ENCODE measurements at places on chromosomes 4 and X.

DNA sequence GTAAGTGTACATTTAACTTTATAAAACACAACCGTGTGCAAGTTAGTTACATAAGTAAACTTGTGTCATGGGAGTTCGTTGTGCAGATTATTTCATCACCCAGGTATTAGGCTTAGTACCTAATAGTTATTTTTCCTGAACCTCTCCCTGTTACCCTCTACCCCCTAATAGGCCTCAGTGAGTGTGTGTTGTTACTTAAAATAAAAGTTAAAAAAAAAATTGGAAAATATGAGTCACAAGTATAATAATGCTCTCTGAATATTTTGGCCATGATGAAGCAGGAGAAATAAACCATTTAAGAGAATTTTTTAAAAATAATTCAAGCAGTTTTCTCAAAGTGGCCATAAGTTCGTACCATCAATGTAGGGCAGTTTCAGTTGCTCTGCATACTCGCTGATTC, 105.1 kb upstream of the GRID2 start:
- DNase-seq = peak; percentile 3

- DNase-seq = no peak
Measured at GRCh38 chr4:112060212-112060611, 85.0 kb upstream of the FAM241A start.

- no peak for DNase-seq
Measured at GRCh38 chr4:48033825-48034413, 17.3 kb downstream of the NIPAL1 start.

GRCh38 chr4:99463566-99463965, 28.4 kb upstream of the ADH7 start:
- DNase-seq = no peak

GRCh38 chr4:123443401-123444289, 47.0 kb downstream of the SPRY1 start:
- no peak for DNase-seq

GRCh38 chrX:125742811-125743210, 423.1 kb downstream of the TEX13C start:
- no peak for DNase-seq

GRCh38 chr4:182619660-182620059, 297.5 kb downstream of the DCTD start:
- no peak for DNase-seq

GRCh38 chrX:18931972-18932371, 51.9 kb downstream of the PHKA2 start:
- DNase-seq = no peak

DNA sequence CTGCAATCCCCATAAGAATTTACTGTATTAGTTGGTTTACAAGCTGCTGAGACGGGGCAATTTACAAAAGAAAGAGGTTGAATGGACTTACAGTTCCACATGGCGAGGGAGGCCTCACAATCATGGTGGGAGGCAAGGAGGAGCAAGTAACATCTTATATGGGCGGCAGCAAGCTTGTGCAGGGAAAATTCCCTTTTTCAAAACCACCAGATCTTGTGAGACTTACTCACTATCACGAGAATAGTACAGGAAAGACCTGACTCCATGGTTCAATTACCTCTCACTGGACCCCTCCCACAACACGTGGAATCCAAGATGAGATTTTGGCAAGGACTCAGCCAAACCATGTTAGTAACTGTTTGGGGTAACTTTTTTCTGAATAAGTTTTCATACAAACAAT, 1.8 kb upstream of the SPATA18 start:
- no peak for DNase-seq

DNA sequence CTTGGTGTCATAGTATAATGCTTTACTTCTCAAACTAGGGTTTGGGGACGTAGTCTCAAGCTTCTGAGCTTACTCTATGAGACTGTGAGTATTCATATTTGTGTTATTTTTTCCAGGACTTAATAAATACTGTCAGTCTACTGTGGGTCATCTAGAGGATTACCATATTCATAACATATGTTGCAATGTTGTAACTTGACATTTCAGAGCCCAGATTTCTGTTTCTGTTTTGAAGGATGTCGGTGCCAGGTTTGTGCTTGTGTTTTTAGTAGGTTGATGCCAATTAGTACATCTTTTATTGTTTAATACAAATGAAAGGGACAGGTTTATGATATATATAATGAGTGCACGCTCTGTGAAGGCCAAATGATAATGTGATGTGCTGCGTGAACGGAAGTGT, 69.6 kb downstream of the SPANXN4 start:
- no peak for DNase-seq

- DNase-seq = no peak
Measured at GRCh38 chr4:55980725-55981124, 32.0 kb downstream of the CEP135 start.

DNA sequence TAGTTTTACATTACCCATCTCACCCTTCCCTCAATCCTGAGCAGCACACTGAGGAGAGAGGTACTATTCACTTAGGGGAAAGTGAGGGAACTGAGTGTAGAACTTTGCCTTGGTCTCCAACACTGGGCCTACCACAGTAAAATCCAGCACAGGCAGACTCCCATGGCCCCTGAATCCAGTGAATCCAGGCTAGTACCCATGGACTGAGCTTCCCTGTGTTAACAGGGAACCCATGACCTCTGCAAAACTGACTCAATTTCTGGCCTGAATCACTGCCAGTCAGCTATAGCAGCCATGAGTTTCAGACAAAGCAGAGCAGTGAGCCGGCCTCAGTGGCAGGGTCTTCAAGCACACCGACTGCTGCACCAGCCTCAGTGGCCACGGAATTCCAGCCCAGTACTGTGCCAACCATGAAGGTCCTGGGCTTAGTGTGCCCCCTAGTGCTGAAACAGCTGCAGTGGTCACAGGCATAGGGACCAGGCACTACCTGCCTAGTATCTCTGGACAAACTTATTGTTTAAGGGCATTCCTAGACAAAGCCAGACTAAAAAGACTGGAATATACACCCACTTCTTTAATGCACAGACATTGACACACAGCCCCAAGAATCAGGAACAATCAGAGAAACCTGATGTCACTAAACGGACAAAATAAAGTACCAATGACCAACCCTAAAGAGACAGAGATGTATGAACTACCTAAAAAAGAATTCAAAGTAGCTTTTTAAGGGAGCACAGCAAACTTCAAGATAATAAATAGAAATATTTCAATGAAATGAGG, 127.4 kb upstream of the RPL34 start:
- DNase-seq = no peak

- DNase-seq = no peak
Measured at GRCh38 chrX:71618303-71618721, at the start of gene CXCR3. Gene CXCR3, minus strand, starts transcription at chrX:71618511. Its CDS starts 62 bp downstream, at chrX:71618449.

DNA sequence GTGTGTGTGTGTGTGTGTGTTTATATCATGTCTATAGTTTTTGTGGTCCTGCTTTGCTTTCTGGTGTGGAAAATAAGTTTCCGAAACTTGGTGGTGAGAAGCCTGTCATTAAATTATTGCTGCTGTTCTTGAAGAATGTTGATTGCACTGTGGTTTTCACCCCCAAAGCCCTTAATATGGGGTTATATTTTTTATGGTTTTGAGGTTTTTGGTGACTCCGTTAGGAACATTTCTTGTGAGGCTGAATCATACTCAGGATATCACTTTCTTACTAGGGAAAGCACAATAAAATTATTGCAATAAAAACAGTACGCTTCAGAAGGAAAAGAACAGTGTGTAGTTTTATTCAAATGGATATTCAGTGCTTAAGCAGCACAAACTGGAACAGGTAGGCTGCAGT, 539.1 kb upstream of the MAGEB18 start:
- no peak for DNase-seq

DNA sequence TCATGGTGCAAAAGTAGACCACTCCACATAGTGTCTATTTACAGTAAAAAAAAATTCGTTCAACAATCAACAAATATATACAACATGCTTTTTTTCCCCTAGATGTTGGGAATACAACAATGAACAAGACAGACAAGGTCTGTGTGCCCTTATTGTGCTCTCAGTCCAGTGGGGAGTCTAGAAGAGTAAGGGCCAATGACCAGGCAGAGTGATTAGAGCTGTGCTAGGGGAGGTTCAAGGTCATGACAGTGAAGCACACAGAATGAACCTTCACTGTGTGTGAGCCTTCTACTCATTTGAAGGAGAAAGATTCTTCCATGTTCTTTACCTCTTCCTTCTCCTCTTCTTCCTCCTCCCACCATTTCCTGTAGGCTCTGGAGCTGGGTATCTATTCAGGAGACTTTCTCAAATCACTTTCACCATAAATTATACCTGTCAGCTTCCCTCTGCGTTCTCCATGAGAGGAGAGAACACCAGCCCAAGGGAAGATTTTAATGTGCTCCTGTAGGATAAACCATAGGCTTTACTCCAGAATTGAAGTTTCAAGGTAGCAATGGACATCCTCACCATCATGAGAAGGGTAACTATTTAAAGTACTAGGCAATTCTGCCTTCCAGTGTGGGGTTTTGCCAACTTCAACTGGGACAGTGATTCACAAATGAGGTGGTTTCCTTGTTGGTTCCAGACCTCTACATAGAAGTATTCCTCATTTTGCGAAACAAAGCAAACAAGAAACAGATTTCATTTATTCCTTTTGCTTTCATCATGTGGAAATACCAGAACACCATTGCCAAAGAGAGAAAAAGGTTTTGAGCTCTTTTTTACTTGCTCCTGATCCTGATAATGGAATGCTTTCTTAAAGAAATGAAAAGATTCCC, 246.9 kb upstream of the GPC4 start:
- DNase-seq = no peak

- no peak for DNase-seq
Measured at GRCh38 chrX:110401135-110401534, 42.5 kb downstream of the RTL9 start.

DNA sequence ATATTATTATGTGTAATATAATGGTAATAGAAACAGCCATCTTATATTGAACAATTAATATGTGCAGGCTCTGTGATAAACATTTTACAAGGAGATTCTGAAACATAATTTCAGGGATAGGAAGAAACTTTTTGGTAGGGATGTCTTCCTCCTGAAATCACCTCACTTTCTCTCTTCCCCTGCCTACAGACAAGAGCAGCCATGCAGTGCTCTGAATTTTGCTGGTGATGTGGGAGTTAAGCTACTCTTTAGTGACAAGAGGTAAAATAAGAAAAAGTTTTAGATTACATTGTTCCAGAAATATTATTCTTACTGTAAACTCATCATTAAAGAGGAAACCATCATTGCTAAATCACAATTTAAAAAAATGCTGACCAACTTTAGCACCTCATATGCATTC, 36.1 kb downstream of the LARP7 start:
- no peak for DNase-seq

GRCh38 chrX:155134255-155134654, 62.9 kb downstream of the BRCC3 start:
- no peak for DNase-seq

- no peak for DNase-seq
Measured at GRCh38 chr4:120801137-120801758, 121.3 kb downstream of the PRDM5 start.

GRCh38 chr4:149788300-149788699, 27.3 kb downstream of the IQCM start:
- no peak for DNase-seq

- DNase-seq = peak; percentile 6
Measured at GRCh38 chr4:122450847-122451246, 5.7 kb downstream of the IL2 start.

GRCh38 chrX:24528605-24529004, 63.5 kb downstream of the PDK3 start:
- no peak for DNase-seq

GRCh38 chr4:126486377-126486776, 1146.4 kb upstream of the INTU start:
- DNase-seq = no peak

- DNase-seq = no peak
Measured at GRCh38 chr4:26069218-26069617, 155.2 kb downstream of the SMIM20 start.

GRCh38 chrX:5388087-5388486, 840.6 kb downstream of the NLGN4X start:
- no peak for DNase-seq

DNA sequence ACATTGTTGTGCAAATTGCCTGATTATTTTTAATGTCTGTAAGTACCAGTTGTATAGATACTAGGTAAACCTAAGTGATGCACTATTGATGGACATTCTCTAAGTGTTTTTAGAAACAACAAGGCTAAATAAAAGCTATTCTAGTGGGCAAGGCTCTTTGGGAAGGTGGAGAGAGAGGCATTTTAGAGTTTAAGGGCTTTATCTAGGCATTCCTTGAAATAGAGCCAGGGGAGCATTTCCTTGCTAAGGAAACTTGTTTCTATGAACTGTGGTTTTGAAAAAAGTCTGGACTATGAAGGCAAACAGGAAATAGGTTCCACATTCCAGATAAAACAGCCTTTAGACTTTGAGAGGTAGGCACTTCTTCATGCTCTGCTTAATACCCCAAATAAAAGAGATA, 23.8 kb downstream of the BMX start:
- no peak for DNase-seq

- DNase-seq = no peak
Measured at GRCh38 chr4:172348426-172348825, 535.2 kb downstream of the GALNTL6 start.

- DNase-seq = no peak
Measured at GRCh38 chr4:149690726-149691125, 124.9 kb downstream of the IQCM start.

DNA sequence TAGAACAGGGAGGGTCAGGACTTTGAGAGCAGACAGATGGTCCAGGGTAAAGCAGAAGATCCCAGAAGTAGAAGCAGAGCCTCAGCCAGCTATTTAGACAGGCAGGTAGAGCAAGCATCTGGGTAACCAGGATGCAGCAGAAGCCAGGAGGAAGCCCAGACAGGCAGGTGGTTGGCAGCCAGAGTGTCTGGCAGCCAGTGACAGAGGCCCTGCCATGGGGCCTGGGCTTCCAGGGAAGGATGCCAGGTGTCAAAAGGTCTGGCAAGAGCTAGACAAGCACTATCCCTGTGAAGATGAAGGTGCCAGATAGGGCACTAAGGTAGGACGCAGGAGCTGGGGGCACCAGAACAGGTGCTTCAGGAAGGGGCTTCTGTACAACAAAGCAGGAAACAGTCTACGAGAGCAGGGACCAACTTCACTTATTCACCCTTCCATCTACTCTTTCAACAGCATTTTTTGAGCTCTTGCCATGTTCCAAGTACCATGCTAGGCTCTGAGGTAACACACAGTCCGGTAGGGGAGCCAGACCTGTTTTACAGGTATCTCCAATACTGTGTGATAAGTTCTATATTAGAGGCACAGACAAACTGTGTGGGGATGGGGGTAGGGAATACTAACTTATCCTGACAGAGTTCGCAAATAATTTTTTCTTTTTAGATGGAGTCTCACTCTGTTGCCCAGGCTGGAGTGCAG, 38.1 kb upstream of the GJB1 start:
- DNase-seq = no peak

GRCh38 chrX:153667281-153667955, 6.2 kb downstream of the PNCK start:
- no peak for DNase-seq

- DNase-seq = no peak
Measured at GRCh38 chr4:40946652-40947051, 196.9 kb downstream of the NSUN7 start.

- no peak for DNase-seq
Measured at GRCh38 chr4:42638993-42639392, 17.9 kb downstream of the ATP8A1 start.

Data from GM04503 (cell line).